Endothelial cell (in vitro differentiated cells): ENCODE measurements at places on chromosomes 1 and 21. TPM values are rescaled to one million over a fixed set of nuclear protein-coding genes. Genes with fewer than 3 reads are reported as not detected.

The PRAMEF26 gene
- total RNA-seq, result not detected

- no peak for DNase-seq
Measured at GRCh38 chr1:33169290-33170055, 12.4 kb downstream of the TRIM62 start.

- DNase-seq, result no peak
Measured at GRCh38 chr1:221620437-221621384, 121.2 kb downstream of the DUSP10 start.

The S100A13 gene
- total RNA-seq, result 152 TPM

The AADACL4 gene
- total RNA-seq, result not detected

The PLXNA2 gene
- total RNA-seq, result 25.6 TPM
